Effector CD4-positive, alpha-beta T cell (primary cell): ENCODE measurements at places on chromosomes 7 and 10.

DNA sequence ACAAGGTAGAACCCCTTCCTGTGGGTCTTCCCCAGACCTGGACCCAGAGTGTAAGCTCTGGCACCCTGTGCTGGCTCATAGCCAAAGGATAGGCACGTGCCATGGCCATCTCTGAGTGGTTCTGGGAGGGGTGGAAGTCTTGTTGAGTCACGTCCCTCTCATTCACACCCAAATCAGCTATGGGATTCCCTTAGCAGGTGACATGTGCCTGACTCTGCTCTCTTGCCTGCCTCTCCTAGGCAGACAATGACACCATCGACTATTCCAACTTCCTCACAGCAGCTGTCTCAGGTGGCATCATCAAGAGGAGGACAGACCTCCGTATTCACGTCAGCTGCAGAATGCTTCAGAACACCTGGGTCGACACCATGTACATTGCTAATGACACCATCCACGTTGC, 59.8 kb downstream of the C10orf120 start:
- DNase-seq, result no peak

GRCh38 chr7:1239803-1240516, 7.3 kb downstream of the UNCX start:
- DNase-seq, result no peak

DNA sequence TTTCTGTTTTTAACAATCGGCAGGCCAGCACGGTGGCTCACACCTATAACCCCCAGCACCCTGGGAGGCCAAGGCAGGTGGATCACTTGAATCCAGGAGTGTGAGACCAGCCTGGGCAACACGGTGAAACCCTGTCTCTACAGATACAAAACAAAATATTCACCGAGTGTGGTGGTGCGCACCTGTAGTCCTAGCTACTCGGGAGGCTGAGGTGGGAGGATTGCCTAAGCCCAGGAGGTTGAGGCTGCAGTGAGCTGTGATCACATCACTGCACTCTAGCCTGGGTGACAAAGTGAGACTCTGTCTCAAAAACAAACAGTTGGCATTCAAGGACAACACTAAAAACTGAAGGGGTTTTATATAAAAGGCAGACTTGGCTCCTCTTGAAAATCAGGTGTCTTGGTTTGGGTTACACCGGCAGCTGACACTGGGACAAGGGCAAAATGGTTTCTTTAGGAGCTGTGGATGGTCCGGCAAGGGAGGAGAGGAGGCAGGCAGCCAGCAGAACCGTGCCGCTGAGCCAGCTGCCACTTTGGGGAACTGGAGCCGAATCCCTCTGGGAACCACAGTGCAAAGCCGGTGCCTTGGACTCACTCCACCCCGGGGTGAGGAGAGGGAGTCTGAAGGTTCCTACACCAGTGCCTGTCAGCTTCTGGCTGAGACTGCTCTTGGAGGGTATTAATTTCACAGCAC, 52.6 kb downstream of the CHST3 start:
- no peak for DNase-seq

- DNase-seq, result no peak
These were observed 104.6 kb downstream of the HIPK2 start for GRCh38 chr7:139673230-139673629.

- no peak for DNase-seq
These were observed 102.7 kb upstream of the FAM13C start for GRCh38 chr10:59465088-59465487.

- no peak for DNase-seq
These were observed 117.1 kb upstream of the FAM13C start for GRCh38 chr10:59479426-59479825.

DNA sequence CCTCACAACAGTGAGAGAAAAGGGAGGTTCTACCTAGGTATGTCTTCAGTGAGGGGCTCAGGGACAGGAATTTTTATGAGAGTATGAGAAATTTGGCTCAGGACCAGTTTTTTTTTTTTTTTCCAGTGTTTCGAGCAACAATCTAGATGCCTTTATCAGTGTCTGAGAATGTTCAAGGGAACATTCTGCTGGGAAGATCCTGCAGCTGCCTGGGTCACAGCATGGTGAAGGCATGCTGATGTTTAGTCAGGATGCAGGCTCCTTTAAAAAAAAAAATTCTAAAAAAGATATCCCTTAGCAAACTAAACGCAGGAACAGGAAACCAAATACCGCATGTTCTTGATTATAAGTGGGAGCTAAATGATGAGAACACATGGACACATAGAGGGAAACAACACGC, 31.0 kb downstream of the SBDS start:
- no peak for DNase-seq

- no peak for DNase-seq
These were observed 41.9 kb upstream of the STMP1 start for GRCh38 chr7:135620447-135620846.

DNA sequence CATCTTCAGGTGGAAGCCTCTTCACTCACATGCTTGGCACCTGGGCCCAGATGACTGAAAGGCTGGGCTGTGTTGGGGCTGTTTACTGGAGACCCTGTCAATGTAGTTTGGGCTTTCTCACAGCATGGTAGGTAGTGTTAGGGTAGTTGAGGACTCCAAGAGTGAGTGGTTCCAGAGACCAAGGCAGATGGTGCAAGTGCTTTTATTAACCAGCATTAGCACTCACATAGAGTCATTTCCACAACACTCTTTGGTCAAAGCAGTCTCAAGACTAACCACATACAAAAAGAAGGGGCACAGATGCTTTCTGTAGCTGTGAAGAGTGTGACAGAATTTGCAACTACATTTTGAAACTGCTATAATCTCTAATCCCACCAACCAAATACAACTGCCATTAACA, 135.0 kb downstream of the RTKN2 start:
- DNase-seq, result no peak

DNA sequence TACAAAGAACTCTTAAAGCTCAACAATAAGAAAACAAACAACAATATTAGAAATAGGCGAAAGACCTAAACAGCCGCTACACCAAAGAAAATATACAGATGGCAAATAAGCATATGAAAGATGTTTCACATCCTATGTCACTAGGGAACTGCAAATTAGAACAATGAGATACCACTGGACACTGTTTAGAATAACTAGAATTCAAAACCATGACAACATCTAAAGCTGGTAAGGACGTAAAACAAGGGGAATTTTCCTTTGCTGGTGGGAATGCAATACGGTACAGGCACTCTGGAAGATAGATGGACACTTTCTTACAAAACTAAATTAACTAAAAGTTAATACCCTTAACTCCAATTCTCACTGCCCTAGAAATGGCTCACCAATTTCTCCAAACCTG, 44.5 kb downstream of the THSD7A start:
- DNase-seq, result no peak
